ENCODE measurements at places on chromosomes 11 and 22.

DNA sequence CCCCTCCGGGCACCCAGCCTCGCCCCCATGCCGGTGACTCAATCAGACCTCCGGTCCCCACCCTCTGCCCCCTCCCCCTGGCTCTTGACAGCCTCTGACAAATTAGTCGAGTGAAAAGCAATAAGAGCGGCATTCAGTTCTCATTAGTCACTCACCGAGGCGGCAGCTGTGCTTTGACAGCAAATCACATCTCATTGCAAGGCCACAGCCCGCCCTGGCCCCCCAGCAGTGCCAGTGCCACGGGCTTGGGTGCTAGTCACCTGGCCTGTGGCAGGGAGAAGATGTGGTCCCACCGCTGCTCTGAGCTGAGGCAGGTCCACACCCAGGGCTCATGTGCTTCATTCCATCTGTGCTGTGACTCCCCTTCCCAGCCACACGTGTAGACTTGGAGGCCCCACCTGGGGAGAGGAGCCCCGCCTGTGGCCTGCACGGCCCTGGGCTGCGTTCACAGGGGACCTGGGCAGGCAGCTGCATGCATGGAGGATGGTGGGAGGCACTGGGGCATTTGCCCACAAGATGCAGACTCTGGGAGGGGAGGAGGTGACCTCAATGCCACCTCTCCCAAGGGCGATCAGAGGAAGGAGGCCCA, 7.4 kb upstream of the TH start:
- DNase-seq, result peak; percentile 12

DNA sequence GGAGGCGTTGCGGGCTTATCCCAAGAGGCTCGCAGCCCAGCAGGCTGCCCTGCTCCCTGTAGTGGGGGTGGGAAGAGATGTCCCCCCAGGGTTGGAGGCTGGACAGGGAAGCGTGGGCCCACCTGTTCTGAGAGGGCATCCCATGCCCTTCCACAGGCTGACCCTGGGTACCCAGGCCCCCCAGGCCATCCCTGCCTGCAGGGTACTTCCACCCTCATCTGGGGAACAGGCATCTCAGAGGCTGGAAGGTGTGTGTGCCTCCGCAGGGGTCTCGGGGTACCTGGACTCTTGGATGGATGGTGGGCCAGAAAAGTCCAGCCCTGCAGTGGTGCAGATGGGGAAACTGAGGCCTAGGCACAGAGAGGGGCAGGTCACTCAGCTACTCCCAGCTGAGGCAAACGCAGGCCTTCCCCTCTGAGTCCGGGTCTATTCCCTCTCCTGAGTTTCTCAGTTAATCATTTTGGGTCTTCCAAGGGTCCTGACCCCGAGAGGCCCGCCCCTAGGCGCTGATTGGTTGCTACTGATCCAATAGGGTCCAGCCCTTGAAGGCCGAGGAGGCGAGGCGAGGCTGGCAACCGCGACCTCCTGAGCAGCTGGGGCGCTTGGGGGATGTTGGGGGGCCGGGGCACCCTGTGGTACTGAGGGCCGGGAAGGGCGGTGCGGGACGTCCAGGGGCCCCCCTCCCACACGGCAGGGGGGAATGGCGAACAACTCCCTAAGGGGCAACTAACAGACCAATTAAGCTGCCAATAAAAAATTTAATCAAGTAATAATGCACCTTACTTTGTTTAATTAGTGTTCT, 23.8 kb downstream of the FLRT1 start:
- no peak for DNase-seq

GRCh38 chr11:71917646-71918140, 10.7 kb downstream of the XNDC1N start:
- no peak for DNase-seq

DNA sequence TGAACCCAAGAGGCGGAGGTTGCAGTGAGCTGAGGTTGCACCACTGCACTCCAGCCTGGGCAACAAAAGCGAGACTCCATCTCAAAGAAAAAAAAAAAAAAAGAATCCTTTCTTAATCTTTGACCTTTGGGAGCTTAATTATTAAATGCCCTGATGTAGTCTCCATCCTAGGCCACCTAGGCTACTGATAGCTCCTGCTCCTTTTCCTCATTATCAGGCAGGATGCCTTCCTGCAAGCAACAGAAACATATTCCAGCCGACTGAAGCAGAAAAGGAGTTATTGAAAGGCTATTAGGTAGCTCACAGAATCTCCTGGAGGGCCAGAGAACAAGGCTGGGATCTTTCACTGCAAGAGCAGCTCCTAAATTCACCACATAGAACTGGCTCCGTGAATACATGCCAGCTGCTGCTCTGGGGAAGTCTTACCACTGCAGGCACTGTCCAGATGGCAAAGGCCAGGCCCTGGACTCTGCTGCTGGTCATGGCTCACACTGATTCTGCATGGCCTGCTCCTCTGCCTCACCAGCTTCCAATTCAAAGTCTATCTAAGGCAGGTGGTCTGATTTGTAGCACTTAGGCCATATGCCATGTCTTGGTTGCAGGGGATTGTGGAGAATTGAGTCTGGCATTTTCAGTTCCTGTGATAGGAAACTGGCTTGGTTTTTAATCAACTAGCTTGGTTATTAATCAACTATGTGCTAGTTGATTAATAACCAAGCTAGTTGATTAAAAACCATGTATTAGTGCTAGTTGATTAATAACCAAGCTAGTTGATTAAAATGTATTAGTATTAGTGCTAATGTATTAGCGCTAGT, 26.0 kb upstream of the POLD3 start:
- no peak for DNase-seq

GRCh38 chr11:98183034-98183433, 837.7 kb upstream of the CNTN5 start:
- DNase-seq, result no peak

- no peak for DNase-seq
These were observed 763 bp downstream of the SMIM45 start for GRCh38 chr22:41952713-41953112.

DNA sequence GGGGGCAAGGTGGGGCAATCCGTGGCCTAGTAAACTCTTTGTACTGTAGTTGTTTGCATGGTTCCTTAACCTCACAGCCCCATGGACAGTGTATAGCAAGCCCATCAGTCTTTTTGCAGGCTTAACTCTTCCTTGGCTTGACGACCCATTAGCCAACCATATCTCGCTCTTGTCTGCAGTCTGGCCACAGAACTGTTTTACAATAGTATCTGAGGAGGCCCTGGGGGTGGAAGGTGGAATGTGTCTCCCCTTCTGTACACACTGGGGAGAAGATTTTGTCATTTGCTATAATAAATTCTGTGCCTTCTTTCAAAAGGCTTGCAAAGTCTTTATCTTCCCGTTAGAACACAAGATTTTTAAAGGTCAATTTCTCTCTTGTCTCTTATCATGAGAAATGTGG, 190.3 kb upstream of the NARS2 start:
- DNase-seq, result no peak

GRCh38 chr11:65535102-65535501, 10.2 kb downstream of the SCYL1 start:
- no peak for DNase-seq

DNA sequence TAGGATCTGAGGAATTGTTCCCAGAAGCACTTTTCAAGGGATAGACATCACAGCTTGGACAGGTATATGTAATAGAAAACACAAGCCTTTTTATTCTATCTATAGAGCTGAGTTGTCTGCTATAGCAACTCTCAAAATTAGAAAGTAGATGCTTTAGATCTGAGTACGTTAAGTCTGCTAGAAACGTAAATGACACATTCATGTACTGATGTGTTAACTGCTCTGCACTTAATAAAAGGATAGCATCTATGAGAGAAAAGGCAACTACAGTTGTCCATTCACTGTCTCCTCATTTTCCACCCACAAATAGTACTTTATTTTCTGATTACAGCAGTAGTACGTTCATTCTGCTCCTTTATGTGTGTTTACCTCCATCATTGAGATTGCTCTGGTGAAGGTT, 6.0 kb upstream of the STT3A start:
- no peak for DNase-seq

DNA sequence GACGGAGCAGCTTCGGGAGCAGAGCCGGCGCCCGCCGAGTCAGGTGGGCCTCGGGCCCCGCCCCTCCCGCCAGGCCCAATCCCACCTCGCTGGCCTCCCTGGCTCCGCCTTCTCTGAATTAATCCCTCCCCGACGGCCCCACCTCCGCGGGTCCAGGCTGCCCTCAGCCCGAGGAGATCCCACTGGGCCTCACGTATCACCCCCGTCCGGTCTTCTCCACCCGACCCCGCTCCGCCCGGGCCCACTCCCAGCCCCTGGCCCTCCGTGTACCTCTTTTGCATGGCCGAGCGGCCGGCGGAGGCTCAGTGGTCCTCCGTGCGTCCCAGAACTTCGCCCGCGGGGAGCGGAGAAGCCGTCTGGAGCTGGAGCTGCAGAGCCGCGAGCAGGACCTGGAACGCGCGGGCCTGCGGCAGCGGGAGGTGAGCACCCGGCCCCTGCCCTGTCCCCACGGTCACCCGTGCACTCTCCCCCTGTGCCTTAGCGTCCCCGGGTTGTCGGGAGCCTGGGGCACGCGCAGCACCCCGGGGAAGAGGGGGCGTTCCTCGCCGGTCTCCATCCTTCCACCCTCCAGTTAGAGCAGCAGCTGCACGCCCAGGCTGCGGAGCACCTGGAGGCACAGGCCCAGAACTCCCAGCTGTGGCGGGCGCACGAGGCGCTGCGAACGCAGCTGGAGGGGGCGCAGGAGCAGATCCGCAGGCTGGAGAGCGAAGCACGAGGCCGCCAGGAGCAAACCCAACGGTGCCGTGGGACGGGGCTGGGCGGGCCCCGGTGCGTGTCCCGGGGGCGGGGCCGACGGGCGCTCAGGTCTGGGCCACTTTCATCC, 2.2 kb upstream of the CD151 start:
- DNase-seq, result no peak

DNA sequence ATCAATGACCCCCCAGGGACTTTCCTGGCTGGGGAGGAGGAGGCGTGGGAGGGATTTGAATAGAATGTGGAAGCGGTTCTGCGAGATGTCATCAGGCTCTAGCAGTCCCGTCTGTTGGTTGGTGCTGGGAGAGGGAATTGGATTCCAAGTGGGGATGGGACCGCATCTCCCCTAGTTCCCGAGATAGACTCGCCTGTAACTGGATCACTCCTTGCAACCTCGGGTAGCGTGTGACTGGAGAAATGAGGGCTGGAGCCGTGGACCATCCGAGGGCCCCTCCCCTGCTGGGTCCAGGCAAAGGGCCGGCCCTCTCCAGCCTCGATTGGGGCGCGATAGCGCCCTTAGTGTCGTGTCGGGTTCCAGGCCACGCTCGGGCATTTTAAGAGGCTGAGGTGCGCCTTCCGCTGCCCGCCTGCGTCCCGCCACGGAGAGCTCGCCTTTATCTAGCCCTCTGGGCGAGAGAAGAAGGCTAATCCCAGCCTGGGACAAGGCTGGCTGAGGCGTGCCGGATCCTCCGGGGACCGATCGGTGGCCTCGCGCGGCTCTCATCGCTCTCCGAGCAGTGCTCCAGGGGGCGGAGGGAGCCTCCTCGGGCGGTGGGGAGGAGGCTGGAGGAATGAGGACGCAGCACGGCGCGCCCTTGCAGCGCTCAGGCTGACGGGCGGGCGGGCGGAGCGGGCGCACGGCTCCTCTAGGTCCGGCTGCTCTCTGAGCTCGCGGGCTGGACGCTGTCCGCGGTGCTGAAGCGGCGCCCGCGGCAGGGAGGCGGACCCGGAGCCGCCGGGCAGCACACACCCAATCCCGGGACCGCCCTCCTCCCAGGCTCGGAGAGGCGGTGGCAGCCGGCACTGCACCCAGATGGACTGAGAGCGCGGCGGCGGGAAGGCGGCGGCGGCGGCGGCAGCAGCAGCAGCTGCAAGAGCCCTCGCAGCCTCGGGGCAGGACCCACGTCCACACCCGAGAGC, 107.8 kb downstream of the OSBP2 start:
- peak; percentile 82 for DNase-seq

DNA sequence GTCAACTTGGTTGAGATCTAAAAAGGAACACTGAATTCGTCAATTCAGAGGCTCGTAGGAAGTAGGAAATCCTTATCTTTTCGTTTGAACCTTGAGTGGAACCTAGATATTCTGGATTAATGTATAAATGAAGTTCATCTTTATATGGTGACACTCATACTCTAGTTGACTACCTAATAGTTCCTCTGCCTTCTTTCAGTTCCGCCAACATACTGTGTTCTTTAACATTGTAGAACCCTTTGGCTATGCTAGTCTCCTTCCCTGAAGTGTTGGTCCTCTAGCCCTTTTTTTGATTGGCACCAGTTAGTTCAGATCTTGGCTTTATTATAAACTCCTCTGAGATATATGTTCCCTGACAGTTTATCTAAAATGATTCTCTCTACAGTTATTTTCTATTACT, 1.5 kb downstream of the ATM start:
- DNase-seq, result no peak

DNA sequence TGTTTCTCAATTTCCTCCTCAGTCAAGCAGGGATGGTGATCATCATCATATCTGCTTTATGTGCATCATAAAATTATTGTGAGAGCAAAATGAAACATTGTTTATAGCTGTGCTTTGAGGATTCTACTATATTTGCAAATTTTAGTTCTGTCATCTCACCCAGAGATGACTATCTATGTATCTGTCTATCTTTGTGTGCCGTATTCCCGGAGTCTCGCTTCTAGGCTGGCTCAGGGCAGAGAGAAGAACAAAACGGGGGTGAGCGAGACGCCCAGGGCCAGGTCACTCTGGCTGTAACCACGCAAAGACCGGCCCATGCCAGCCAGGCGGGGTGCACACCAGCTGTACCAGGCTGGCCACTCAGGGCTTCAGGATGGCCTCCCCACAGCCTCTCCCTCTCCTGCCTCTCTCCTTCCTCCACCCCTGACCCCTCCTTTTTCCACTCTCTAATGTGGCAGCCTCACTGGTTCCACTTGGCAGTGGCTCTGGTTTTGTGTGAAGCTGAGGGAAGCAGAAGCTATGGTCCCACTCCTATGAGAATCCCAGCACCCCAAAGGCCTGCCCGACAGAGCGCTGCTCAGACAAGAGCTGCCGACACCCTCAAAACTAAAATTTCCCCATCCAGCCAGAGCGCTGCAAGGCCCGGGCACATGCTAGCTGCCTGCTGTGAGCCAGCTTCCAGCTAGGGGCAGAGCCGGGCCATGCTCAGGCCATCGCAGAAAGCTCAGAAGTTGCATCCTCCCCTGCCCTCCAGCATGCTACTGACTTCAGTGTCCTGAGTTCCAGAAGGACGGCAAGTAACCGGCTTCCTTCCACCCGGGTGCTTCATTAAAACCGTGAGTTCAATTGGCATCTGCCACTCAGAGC, 139.5 kb upstream of the TBCEL start:
- no peak for DNase-seq

- DNase-seq, result no peak
These were observed 7.8 kb downstream of the OTUB1 start for GRCh38 chr11:63993993-63994392.

DNA sequence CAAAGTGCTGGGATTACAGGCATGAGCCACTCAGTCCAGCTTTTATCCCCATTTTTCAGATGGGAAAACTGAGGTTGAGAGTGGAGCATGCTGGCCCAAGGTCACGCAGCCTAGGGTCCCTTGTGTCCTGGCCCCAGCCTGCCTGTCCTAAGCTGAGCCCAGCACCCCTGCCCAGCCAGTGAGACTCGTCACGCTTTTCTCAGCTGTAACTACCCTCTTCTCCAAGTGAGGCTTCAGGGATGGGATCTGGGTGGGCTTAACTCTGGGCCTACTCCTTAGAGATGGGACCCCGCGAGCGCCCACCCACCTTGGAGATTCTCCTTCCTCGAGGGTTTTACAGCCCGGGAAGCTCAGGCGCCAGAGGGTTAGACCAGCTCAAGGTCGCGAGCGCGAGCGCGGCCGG, 390 bp upstream of the TMEM151A start:
- no peak for DNase-seq
